ENCODE measurements at places on chromosomes 7 and 10.

- no peak for DNase-seq
Observed at GRCh38 chr10:117197189-117197588, at the start of gene KCNK18. KCNK18 (plus strand) TSS chr10:117197489; CDS start chr10:117197489, 0 bp downstream.

- DNase-seq: no peak
Observed at GRCh38 chr7:26995666-26996065, 100.1 kb downstream of the HOXA1 start.

DNA sequence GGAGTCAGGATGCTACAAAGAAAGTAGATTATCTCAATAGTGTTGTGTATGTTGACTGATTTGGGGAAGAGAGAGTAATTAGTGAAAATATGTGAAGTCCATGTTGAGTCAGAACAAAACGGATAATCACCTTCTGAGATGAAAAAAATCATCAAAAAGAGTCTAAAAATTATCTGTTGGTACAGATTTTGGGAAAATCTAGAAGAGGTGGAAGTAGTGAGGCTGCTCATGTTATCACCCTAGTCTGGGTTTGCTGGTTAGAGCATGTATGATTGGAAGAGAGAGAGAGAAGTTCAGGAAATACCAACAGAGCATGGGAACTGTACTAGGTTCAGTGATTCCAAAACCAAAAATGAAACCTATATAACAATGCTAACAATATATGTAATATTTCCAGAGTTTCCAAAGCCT is 12.3 kb downstream of the RPA3 start:
- no peak for DNase-seq

DNA sequence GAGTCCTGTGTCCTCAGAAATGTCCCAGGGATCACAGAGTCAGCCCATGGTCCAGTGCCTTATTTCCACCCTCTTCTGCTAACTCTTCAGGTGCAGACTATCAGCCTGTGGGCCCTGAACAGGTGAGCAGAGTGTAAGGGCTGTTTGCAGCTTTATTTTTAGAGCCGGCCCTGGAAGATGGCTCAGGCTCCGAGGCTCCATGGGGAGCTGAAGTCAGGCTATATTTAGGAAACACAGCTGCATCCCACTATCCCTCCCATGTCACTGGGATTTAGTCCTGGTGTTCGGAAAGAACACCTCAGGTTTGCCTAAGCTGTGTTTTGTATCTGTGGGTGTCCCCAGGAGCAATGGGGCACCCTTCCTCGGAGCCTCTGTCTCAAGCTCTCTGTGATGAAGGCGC is 126.9 kb downstream of the RPS24 start:
- no peak for DNase-seq

- DNase-seq: no peak
Observed at GRCh38 chr10:42969147-42969546, 107.7 kb upstream of the RET start.

GRCh38 chr7:142938611-142939010 is 673 bp upstream of the LLCFC1 start:
- no peak for DNase-seq

- DNase-seq: no peak
Observed at GRCh38 chr10:95503001-95503400, 58.2 kb downstream of the SORBS1 start.

DNA sequence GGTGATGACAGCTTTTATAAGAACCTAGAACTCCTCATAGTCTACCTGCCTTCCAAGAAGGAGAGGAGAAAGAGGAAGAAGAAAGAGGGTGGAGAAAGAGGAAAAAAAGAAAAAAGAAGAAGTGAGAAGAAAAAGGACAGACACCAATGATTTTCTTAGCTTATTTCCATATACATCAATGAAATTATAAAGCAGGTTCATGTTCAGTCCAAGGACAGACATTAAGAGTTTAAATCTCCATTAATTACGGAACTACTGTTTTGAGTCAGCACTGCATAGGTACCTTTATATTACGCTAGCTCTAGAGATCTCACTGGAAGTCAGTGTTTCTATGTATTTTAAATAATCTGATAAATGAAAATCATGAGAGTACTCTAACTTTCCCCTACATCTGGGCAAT is 309.0 kb upstream of the HGF start:
- DNase-seq: no peak

DNA sequence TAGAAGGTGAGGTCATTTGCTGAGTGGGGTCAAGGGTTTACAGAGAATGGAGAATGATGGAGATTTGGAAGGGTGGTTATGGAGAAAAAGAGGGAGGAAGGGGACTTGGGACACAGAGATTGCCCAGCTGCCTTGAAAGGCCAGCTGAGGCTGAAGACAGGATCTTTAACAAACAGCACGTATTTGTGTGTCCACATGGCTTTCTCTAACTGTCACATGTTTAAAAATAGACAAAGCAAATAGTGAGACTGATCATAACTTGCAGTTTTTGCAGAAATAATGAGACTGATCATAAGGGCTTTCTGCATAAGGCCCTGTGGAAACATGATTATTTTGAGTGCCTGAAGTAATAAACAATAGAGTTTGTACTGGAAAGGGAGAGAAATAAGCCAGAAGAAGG is 212.7 kb downstream of the HDAC9 start:
- no peak for DNase-seq

DNA sequence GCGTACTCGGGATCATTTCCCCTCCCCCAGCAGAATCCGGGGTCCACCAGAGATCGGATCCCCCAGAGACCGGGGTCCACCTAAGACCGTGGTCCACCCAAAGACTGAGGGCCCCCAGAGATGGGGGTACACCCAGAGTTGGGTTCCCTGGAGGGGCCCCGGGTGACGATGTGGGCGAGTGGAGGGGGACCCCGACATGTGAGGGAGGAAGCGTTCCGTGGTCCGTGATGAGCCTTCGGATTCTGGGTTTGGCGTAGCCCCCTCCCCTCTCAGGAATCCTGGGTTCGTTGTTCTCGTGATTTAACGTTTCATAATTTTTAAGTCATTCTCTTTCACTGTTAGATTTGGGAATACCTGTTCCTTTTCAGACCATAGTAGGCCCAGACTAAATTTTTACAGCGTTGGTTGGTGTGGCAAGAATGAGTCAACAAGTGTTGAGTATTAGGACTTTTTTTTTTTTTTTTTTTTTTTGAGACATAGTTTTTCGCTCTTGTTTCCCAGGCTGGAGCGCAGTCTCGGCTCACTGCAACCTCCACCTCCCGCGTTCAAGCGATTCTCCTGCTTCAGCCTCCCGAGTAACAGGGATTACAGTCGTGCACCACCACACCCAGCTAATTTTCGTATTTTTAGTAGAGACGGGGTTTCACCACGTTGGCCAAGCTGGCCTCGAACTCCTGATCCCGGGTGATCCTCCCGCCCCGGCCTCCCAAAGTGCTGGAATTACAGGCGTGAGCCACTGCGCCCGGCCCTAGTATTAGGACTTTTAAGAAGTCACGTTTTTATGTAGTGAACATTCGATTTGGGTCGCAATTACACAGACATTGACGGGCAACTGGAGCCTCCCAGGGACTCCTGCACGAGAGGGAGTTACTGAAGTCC is 672 bp downstream of the GTPBP4 start:
- peak; percentile 7 for DNase-seq

- DNase-seq: no peak
Observed at GRCh38 chr7:102046373-102047117, 229.1 kb downstream of the CUX1 start.

DNA sequence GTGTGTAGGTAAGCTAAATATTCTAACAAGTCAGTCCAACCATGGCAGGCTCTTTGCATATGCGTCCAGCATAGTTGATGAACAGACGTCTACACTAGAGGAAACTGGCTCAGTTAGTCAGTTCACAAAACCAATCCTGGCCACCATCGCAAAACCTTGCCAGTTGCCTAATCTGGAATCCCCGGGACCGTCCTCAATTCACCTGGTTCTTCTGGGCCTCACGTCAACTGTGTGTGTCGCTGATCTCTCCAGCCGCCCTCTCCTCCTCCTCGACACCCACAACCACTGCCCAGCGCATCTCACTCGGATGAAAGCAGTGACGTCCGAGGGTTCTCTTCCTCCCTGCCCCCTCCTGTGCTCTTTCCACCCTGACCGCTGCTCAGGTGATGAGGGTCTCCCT is 217.8 kb upstream of the SH2B2 start:
- no peak for DNase-seq

GRCh38 chr10:132737390-132738048 is 48.4 kb downstream of the NKX6-2 start:
- no peak for DNase-seq

GRCh38 chr7:127793582-127793981 is 141.6 kb downstream of the SND1 start:
- no peak for DNase-seq

DNA sequence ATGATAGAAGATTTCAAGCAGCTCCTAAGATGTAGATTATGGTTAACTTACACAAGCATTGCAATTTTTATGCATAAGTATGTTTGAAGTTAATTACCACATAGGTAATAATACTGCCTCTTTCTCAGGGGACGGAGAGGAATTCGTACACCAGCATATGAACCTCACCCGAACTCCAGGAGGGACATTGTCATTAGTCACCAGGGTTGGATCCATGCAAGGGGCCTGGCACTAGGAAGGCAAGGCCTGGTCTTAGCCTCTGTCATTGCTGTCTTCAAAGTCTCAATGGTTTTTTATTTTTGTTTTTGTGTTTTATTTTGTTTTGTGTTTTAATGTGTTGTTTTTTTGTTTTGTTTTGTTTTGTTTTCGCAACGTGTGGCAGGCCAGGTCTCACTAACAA is 145.6 kb upstream of the PPP2R2D start:
- DNase-seq: no peak

- no peak for DNase-seq
Observed at GRCh38 chr7:83921941-83922607, 272.5 kb downstream of the SEMA3A start.

DNA sequence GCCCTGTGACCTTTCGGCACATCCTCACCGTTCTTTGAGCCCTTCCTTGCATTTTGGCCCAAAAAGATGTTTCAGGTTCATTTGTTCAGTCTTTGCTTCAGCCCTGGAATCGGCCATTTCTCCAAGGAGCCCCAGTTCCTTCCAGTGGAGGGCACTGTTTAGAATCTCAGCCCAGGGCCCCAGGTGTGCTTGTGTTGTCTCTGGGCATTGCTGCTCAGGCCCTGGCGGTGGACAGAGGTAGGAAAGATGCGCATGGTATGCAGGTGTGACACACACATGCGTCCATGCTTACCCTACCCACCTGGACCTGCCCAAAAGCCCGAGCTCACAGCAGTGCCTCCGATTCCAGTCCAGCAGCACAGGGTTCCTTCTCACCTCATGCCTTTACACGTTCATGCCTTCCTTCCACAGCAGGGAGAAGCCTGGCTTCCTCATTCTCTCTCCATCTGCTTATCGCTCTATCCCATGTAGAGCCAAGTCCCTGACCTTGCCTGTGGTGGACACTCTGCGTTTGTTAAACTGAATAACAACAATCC is 70.6 kb downstream of the LHPP start:
- DNase-seq: no peak

DNA sequence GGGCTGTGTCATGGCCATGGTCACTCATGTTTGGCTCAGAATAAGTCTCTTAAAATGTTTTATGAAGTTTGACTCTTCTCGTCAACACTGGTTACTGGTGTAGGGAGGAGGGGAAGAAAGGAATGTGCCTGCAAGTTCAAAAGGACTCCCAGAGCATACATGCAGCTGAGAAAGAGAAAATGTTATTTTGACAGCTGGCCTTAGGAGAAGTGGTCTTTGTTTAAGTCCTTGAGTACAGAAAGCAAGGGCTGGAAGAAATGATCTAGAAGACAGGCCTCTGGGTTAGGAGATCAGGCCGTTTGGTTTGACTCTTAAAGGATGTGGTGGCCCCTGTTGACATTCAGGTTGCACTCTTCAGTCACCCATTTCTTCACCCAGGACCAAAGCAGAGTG is 245.5 kb downstream of the REEP3 start:
- no peak for DNase-seq

DNA sequence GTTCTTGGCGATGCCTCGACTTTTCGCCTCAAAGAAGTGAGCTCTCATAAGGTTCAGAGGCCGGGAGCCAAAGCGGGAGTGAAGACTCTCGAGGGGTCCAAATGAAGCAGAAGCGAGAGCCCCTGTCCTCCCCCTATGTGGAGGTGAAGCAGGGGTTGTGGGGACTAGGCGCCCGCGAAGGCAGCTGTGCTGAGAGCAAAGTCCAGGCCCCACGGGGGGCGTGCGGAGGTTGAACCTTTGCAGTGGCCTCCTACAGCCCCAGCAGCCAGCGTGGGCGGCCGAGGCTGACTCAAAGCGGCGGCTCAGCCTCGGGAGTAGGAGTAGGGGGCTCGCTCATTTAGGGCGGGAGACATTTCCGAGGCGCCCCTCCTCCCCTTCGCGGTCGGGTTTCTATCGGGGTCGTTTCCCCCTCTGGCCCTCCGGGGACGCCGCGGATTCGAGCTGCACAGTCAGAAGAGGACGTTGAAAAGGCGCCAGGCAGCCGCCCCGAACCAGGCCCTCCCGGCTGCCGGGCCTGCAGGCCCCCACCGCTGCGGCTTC is 553 bp upstream of the ADD3 start:
- DNase-seq: peak; percentile 17

DNA sequence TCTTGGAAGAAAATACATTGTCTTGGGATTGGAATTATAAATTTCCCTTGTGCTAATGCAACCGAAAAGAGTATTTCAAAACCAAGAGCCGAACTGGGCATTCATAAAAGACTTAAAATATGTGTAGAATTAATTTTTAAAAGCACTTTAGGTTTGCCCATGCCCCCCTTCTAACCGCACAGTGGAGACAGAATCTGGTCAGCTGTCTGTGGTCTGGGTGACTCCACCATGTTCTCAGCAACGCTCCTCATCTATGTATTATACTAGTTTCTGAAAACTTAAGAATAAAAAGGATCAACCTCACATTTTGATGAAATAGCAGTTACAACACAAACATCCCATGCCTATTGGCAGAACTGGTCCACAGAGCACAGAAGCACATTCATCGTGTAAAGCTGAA is 192.6 kb upstream of the C7orf33 start:
- no peak for DNase-seq

DNA sequence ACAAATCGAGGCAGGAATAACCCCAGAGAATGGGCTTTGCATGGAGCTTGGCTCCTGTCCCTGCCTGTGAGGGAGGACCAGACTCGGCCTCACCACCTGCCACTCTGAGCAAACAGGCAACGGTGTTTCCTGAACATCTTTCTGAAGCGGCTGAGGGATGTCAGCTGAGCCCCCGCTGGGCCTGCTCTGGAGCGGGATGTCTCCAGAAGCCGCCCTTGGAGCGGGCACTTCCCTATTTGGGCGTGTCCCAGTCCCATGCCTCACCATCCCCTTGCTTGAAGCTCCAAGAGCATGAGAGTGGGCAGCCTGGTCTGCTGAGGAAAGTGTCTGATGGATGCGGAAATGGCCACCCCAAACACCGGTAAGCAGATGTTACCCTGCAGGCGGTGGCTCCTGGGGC is 10.2 kb downstream of the ALKBH4 start:
- DNase-seq: no peak

DNA sequence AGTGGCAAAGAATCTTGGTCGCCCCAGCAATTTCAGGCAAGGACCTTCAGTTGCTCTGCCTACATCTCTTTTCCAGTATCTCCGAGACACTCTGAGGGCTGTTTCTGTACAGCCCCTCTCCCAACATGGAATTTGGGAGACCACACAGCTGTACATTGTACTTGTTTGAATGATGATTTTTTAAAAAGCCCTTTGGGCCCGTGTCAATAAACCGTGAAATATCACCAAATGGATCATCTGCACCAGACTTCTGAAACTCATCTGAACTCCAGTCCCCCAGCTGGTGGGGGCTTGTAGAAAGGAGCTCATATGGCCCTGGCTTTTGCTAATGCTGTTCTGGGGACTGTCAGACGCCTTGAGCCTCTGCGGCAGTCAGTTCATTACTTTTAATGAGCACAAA is 374.9 kb downstream of the BBS9 start:
- no peak for DNase-seq

- DNase-seq: no peak
Observed at GRCh38 chr10:76281659-76282058, 850.2 kb downstream of the LRMDA start.
